ENCODE measurements at places on chromosomes 16 and 17.

DNA sequence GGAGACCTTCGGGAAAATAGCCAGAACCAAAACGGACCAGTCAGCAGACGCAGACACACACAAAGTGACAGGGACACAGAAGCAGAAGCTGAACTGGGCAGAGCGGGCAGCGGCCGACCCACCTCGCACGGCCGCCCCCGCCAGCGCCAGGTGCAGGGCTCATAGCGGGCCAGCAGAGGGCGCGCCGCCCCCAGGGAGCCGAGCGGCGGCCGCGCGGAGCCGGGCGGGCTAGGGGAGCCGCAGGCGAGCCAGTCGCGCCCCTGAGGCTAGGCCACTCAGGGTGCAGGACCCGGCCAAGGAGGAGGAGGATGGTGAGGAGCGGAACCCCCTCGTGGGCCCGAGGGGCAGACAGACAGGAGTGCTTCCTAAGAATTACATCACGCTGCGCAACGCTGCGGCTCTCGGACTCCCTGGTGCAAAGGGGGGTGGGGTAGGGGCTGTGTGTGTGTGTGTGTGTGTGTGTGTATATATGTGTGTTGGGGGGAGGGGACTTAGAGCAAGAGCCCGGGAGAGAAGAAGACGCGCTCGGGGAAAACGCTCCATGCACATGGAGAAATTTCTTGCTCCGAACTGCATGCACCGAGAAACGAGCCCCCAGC, 913 bp upstream of the NOG start:
- peak; percentile 98 for DNase-seq

DNA sequence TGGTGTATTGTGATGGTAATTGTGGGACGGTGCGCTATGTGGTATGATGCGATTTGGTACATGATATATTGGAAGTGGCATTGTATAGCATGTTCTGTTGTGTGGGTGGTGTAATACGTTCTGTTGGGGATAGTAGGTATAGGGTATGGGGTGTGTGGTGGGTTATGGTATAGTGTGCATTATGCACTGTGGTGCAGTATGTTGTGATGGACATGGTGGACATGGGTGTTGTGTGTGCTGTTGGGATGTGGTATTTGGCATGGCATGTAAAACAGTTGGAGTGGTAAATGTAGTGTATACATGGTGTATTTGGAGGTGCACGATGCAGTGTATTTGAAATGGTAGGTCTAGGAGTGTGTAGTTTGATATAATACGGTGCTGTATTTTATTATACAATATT, 170.6 kb upstream of the CNTNAP4 start:
- no peak for DNase-seq

GRCh38 chr16:16025214-16025968, 76.0 kb downstream of the ABCC1 start:
- DNase-seq, result no peak

GRCh38 chr17:81409190-81409935, 14.1 kb downstream of the BAHCC1 start:
- DNase-seq, result peak; percentile 69

DNA sequence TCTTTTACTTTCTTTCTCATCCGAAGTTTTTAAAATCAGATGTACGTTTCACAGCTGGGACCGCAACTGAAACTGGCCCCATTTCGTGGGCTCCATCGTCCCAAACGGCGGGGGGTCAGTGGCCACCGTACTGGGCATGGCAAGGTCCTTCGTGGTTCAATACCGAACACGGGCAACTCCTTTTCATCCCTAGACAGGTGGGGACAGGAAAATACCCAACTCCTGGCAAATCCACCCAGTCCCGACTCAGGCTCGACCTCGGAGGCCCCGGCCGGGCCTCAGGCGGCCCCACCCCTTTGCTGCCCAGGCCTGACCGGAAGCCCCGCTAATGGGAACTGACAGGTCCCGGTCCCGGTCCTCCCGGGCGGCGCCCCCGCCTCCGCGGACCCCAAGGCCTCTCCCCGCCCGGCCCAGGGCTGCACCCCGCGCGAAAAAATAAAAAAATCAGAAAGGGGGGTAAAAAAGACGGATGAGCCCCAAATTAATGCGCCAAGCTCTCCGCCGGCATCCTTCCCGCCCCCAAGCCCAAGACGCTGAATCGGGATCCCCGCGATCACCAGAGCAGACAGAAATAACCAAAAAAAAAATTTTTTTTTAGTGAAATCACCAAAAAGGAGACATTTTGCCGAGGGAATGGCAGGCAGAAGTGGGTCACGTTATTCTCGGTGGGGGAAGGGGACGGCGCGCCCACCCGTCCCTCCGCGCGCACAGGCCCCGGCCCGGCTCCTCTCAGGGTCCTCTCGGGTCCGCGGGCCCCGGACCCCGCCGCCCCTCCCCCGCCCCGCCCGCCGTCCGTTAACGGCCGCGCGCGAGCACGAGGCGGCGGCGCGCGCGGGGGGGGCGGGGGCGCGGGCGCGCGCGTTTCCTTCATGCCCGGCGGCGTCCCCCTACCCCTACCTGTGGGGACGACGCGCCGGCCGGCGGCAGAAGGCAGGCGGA, 562 bp downstream of the ZC3H7A start:
- DNase-seq, result peak; percentile 47

- no peak for DNase-seq
These were observed 44.5 kb downstream of the ZNRF1 start for GRCh38 chr16:75043175-75043895.

- DNase-seq, result no peak
These were observed 179.1 kb downstream of the SHISA9 start for GRCh38 chr16:13080531-13080930.

DNA sequence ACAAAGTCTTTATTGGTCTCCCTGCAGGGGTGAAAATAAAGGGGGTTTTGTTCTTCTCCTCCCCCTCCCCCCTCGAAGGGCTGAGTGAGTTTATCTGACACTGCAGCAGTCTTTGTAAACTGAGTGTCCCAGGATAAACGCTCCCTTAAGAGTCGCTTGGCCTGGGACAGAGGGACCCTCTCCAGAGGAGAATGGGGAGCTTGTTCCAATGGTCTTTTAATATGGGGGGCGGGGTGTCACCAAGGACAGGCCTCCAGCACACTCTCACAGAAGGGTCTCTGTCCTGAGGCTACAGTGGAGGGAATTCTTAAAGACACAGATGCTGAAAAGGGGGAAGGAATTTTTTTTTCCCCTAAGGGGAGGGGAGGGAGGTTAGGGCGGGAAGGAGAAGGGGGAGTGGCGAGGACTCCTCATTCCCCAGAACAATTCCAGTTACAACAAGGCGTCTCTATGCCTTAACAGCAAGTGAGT, 455.5 kb downstream of the SOX9 start:
- no peak for DNase-seq

GRCh38 chr16:19589771-19590302, 34.3 kb downstream of the VPS35L start:
- DNase-seq, result no peak

DNA sequence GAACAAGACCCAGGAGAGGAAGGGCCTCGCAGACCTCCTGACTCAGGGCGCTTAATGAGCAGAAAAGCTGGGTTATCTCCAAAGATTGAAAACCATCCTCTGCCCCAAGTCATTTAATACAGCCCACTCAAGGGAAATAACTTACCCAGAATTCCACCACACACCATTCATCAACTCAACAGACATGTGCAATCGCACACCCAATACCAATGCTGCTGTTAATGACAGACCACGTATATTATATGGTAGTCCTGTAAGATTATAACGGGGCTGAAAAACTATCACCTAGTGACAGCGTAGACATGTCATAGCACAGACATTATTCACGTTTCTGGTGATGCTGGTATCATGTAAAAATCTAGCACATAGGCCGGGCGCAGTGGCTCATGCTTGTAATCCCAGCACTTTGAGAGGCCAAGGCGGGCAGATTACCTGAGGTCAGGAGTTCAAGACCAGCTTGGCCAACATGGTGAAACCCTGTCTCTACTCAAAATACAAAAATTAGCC, 52.5 kb upstream of the HELZ start:
- DNase-seq, result no peak

DNA sequence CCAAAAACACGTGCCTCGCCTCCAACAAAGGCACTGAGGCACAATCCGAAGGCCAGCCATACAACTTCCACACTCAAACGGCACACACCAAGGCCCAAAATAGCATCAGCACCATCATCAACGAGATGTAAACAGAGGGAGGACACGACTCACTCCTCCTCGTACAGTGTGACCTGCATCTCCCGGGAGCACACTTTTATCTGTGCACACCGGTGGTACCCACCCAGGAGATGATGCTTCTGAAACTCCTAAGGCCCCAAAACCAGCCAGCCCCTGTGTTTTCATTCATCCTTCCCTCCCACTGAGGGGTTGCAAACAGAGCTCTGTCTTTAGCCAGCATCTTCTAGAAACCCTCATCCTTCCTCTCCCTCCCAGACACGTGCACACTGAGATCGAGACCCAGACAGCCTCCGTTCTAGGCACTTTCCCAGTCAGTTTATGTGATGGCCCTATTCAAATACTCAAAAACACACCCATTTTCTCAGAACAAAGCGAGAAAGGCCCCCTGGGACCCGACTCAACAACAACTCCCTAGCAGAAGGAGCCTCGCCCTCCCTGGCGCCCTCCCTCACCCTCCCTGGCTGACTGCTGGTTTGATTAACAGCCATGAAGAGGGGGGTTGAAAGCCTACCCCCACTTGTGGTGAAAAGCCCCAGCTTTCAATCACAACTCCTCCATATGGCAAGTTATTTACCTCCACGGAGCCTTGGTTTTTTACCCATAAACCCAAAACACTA, 76.3 kb downstream of the GAS7 start:
- DNase-seq, result no peak

- DNase-seq, result no peak
These were observed 11.3 kb upstream of the RNF157 start for GRCh38 chr17:76251478-76252039.

GRCh38 chr17:2655546-2655945, 56.0 kb downstream of the CLUH start:
- no peak for DNase-seq
